Daoy (cell line): ENCODE measurements at places on chromosomes 7 and 10. TPM values are rescaled to one million over a fixed set of nuclear protein-coding genes. Genes with fewer than 3 reads are reported as not detected.

MACC1 gene
- total RNA-seq = 15.4 and 29.6 TPM in 2 replicates

DNA sequence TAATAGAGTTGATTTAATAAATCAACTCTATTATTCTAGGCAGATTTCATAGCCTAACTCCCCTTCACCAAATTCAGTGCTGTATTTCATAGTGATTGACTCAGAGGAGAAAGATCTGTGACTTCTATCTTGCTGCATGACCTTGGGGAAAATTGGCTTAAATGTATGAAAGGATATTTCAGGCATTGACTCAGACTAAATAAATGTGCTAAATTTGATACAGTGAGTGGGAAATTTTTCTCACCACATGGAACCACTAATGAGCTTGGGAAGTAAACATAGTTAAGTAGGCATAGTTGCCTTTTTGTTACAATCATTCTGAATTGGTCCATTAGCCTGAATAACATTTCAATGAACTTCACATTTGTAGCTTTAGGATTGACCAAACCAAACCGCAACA lies 89.0 kb upstream of the PRPS1L1 start:
- peak; percentile 46 for DNase-seq

DNA sequence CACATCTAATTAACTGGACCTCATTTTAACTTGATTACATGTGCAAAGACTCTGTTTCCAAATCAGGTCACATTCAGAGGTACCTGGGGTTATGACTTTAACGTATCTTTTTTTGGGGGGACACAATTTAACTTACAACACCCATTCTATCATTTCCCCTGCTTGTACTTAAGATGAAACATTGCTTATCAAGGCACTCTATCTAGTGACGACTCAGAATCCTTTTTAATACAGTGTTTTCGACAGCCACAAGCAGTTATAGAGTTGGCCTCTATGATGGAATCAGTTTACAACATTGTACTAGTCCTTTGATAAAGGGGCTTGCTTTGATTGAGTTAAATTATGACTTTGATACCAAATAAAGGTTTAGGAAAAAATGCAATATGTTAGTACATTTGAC lies 22.7 kb downstream of the BBS9 start:
- no peak for DNase-seq

DNA sequence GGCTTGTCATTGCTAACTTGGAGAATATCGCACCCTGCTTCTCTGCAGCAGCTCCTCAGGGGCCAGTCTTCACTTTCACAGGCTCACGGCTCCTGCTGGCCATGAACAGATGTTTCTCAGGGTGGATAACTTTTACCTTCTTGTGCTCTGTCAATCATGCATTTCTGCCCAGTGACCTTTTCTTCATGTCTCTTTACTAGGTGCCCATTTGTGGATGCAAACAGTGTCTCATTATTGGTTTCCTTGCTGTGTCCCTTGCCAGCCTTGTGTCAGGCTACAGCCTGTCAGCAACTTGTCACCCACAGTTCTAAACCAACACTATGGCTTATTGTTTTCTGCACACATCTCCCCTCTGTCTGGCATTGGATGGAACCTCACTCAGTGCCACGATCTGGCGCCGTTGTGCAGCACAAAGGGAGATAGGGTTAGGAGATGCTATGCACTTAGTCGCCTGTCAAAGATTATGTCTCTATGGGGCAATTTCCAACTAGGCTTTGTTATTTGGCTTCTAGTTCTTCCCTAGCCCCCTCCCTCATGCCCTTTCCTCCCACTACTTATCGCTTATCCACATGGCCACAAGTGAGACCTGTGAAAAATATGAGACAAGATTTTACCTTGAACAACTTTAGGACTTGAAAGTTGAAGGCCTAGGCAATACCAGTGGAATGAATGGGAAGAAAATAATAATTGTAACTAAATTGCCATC lies 45.7 kb upstream of the NXPH1 start:
- DNase-seq = no peak

DNA sequence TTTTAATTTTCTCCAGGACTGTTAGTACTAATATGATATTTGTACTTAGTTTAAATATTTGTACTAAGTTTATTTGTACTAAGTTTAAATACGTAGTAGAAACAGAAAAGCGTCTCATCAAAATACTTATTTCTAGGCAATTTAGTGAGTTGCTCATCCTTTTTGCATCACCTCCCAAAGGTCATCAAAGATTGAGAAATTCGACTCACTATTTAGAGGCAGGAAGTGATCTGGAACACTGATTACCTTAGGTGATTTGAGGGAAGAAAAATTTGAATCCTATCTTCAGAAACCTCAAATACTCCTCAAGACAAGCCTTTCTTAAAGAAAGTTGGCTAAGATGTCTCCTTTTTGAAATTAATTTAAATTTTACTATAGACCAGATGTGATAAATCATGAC lies 14.5 kb downstream of the WNT16 start:
- no peak for DNase-seq

- DNase-seq = no peak
Measured at GRCh38 chr7:158633055-158633956, 45.7 kb upstream of the PTPRN2 start.

GRCh38 chr10:1348773-1349050 lies 292.5 kb downstream of the WDR37 start:
- DNase-seq = no peak
